Jurkat, Clone E6-1 (cell line): ENCODE measurements at places on chromosomes 5 and 9.

DNA sequence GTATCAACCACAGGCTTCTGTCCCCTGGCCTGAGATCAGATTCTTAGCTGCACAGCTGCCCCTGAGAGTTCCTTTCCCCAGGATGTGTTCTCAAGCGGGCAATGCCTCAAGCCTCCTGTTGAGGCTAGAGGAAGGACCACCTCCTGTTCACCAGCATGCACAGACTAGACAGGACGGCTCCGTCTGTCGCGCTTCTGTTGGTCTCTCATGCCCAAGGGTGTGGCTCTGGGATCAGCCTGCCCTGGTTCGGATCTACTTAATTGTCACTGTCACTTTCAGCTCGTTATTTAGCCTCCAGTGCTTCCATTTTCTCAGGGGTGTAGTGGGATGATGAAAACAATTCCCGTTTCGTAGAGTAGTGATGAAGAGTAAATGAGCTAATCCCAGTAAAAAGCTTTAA lies 103.1 kb downstream of the KCNIP1 start:
- DNase-seq = no peak

DNA sequence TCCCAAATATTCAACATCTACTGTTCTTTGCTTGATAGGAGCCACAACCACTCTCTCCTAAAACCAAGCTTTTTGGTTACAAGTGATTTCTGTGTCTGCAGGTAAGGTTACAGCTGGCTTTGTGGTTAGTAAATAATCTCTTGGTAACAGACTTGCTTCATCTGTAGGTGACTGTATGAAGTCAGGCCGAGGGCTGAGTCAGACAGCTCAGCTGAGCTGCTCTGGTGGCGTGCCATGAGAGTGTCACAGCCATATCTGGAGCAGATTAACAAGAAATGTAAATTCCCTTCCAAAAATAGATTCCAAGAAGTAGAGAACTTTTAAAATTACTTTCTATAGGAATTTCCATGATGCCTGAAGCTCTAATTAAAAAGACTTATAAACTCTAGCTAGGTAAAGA lies 23.7 kb upstream of the TAS2R1 start:
- DNase-seq = no peak

- no peak for DNase-seq
Measured at GRCh38 chr9:6708732-6709131, 49.0 kb upstream of the KDM4C start.

DNA sequence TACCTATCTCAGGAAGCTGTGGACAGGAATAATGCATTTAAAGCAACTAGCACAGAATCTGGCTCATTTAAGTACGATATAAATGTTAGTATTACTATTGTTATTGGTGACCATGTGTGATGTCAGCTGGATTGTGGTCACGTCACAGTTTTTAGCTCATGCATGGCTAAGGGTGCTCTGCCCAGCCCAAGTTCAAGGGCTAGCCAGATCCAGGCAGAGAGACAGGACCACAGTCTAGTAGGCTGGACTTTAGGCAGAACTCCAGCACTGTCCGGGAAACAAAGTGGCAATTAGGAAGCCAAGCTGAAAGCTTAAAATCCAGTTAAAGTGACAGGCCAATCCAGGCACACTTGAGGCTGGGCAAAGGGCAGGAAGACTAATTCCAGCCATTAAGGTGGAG lies 273.6 kb downstream of the ADAMTSL1 start:
- no peak for DNase-seq

DNA sequence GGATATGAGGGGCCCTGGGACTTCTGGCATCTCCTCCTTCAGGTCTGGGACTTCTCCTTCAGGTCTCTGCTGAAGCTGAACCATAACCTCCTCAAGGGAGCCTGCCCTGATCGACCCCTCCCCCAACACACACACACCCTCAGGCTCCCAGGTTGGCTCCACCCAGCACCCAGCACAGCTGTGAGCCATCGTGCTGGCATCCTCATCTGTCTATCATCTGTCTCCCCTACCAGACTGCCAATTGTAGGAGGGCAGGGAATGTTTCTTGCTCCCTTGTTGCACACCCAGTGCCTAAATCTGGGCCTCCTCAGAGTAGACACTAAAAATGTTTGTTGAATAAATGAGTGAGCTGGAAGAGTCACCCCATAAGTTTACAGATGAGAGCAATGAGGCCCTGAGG lies 71.4 kb downstream of the LRSAM1 start:
- no peak for DNase-seq

DNA sequence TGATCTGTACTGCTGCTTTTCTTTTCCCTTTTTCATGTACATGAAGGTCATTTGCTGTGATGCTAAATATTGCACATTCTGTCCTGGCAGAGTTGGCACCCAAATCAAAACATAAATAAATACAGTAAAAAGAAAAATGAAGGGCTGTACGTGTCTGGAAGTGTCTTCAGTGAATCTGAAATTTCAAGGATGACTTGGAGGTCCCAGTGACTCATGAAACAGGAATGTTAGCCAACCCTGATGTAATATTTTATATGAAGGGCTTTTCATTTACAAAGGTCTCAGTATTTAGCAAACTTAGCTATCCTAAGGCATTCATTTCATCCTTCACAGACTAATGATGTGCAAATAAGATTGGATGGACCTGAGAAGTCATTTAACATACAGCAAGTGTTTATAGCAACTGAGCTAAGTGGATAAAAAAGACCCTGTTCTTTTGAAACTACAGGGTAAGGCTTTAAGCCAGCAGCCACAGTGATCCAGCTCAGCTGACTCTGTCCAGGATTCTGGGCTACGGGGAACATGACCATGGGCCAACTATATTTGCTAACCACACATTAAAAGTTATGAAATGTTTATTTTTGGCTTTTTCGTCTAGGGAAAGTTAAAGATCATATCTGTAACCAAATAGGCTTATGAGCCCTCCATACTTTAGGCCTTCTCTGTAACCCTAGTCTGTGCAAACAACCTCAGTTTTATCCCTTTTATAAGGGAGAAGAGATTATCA lies 104.0 kb upstream of the DMRTA1 start:
- DNase-seq = no peak

GRCh38 chr9:99451112-99451606 lies 229.1 kb downstream of the SEC61B start:
- DNase-seq = no peak

DNA sequence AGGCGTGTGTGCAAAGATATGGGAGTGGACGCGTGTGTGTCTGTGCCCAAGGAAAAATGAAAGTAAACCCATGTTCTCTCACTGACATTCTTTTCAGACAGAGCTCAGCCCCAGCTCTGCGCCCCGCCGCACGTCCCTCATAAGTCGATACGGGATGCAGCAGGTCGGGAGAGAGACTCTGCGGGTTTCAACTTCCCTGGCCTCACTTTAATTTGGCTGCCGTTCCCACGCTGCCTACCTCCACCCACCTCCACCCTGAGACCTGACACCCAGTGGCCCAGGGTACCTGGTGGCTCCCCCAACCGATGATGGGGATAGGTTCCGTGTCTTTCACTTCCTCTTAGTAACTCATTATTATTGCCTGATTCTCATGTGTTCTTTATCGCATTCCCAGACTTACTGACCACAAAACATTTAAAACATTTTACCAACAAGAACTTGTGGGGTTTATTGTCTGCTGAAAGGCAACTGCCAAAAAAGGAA lies 19.4 kb downstream of the LHX2 start:
- DNase-seq = no peak

GRCh38 chr5:168176251-168176650 lies 115.2 kb upstream of the WWC1 start:
- no peak for DNase-seq
